ENCODE measurements at places on chromosomes 7 and 10.

GRCh38 chr7:123460616-123461015 is 73.8 kb downstream of the IQUB start:
- no peak for DNase-seq

DNA sequence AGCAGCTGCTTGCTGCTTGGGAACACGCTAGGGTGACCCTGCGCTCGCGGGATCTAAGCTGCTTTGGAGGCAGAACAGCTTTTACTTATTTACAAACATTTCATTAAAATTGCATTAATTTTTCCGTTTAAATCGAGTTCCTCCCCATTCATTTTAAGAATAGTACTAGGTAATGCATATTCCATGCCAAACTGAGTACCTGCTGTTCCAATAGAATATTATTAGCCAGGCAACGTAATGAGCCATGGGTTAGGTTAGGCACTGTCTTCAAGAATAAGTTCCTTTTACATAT is 860 bp downstream of the EXOC6 start:
- no peak for DNase-seq

DNA sequence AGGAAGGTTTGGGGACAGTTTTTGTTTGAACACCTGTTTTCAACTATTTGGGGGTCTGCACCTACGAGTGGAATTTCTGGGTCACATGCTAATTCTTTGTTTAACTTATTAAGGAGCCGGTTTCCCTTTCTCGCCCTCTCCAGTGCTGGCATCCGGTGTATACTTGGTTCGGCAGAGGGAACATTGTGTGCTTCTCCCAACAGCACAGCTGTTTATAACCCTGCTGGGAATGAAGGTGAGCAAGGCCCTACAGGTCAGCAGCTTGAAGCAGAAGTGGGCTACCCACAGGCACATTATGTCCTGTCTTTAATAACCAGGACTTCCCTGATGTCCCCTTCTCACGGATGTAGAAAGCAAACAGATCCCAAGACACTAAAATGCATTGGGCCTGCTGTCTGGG is 87.5 kb upstream of the PDCD4 start:
- no peak for DNase-seq

DNA sequence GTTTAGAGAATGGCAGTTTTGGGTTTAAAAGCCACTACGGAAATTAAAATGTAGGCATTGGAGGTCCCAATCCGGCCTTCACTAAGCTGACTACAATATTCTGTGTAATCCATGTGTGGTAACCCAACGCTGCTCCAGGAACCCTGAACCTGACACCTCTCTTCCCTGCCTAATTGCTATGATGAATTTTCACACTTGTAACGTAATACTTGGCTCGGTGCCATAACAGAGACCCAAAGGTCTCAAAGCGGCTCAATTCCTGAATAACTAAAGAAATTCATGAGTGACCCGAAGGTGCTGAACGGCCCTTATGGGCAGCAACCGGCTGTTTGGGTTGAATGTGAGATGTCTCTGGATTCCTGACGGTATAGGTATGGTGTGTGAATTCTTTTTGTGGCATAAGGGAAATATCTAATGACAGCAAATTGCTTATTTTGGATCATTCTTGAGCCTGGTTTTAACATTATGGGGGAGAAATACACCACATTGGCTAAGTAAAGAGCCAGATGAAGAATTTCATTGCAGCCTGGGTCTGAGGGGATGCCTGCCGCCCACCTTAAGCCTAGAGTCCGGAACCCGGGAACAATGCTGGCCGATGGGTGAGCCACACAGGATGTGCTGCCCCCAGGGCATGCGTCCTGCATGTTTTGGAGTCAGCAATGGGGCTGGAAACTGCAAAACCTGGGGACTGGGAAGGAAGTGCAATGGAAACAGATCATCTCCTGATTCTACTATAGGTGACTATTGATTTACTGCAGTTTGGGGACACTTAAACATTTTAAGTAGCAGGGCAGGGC is 69.7 kb upstream of the FZD8 start:
- DNase-seq: no peak

DNA sequence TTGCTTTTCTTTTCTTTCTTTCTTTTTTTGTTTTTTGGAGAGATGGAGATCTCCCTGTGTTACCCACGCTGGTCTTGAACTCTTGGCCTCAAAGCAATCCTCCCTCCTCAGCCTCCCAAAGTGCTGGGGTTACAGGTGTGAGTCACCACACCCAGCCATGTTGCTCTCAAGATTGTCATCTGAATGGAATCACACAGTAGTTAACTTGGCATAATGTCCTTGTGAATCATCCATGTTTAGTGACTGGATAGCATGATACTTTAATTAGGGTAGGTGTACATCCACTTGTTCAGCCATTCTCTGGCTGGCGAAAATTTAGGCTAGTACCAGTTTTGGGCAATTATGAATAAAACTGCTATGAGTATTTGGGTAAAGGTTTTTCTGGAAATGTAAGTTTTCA is 15.4 kb upstream of the GRB10 start:
- DNase-seq: no peak

GRCh38 chr7:152520861-152521302 is 85.1 kb upstream of the KMT2C start:
- DNase-seq: no peak

- no peak for DNase-seq
These were observed 40.2 kb upstream of the ZMIZ1 start for GRCh38 chr10:79028451-79029010.

DNA sequence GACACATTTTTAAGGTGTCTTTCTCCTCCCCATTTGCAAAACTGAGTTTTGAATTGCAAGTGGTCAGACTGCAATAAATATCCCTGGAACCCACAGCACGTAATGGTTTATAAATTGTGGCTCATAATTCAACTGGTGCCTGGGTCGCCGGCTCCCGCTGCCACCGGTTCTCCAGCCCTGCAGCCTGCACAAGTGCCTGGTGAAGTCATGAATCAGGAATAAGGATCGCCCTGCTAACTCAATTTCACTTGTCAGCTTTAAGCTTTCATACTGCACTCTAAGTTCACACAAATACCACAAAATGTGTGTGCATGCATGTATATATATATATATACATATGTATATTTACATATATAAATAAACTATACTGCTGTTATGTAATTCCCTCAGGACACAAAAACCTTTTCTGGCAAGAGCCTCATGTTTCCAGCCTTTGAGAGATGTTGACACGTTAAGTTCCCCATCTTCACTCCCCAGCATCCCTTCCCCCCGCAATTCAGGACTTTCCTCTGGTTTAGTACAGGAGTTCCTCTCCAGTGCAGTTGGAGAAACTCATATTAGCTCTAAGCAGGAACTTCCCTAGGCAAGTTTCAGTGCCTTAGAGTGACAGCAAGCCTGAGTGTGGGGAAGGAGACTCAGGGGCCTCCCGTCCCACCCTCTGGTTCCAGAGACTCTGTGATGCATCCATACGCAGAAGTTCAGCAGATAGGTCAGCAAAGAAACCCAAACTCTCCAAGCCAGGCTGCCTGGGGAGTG is 129.2 kb upstream of the UNC5B start:
- no peak for DNase-seq

DNA sequence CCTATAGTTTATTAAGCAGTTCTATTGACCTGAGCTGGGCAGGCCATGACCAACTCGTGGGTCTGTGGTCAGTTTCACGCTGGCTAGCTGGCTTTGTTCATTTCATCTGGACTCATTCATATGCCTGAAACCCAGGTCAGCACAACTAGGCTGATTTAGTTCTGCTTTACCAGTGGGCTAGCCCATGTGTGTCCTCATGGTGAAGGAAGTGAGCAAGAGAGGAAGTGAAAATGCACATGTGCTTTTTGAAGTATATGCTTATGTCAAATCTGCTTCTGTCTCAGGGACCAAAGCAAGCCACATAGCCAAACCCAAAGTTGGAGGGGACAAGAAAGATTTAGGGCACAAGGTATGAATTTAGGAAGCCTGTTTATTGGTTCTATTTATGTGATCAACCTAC is 154.5 kb downstream of the RNF133 start:
- no peak for DNase-seq

DNA sequence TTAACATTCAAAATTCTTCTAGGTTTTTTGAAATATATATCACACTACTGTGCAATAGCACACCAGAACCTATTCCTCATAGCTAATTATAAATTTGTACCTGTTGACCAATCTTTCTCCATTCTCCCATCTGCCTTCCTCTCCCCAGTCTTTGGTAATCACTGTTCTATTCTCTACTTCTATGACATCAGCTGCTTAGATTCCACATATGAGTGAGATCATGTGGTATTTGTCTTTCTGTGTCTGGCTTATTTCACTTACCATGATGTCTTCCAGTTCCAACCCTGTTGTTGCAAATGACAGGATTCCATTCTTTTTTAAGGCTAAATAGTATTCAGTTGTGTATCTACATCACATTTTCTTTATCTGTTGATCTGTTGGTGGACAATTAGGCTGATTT is 54.4 kb upstream of the CCDC6 start:
- DNase-seq: no peak

All from activated CD4-positive, alpha-beta T cell treated with anti-CD3 and anti-CD28 coated beads for 1 hour (primary cell).